AG08395 (cell line): ENCODE measurements at places on chromosomes 5 and 9.
A peak's percentile ranks its signal among the peaks of the same experiment; 100 is the strongest.

DNA sequence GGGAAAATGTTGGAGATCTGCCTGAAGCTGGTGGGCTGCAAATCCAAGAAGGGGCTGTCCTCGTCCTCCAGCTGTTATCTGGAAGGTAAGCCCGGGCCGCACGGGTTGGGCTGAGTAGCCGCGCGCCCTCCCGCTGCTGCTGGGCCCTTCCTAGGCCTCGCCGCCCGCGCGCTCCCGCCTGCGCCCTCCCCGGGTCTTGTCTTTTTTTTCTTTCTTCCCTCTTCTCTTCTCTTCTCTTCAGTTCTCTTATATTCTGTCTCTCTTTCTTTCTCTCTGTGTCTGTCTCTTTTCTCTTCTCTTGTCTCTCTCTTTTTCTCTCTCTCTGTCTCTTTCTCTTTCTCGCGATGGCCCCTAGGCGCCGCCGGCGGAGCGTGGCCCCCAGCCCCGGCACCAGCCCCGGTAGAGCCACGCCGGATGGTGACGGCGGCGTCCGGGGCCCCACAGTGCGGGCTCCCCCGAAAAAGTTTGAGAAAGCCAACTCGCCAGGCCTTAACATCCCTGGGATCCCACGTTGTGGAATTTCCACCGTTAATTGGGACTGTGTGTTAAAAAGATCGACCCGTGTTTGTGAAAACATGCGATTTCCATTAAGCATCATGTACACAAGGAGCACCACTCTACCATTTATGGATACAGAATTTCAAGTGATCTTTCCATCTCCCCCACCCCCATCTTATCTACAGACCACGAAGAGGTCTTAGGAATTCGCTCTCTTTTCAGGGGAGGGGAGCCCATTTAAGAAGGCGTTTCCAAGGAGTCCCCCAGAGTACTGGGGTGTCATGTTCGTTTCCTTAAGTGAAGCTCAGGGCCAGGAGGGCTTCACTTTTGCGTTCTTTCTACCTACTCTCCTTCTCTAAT lies 616 bp downstream of the ABL1 start:
- DNase-seq = peak; percentile 39

GRCh38 chr9:96164268-96164683 lies 137.7 kb downstream of the HSD17B3 start:
- no peak for DNase-seq

DNA sequence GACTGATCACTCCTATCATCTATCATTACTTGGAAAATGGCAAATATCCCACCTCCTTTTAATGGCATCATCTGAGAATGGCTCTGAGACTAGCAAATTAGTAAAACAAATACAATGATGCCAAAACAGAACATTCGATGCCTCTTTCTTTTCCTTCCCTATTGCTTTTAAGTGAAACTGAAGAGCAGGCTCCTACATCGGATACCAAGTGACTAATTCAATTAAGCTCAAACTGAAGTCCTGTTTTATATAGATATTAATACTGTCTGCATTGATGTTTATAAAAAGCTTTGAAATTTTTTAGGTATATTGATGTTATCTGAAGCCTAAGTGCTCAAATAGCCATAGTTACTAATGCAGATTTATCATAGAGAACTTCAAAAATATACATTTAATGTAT lies 43.9 kb downstream of the SAXO1 start:
- DNase-seq = no peak

- DNase-seq = no peak
Measured at GRCh38 chr5:76084496-76085242, 1.5 kb downstream of the SV2C start.

DNA sequence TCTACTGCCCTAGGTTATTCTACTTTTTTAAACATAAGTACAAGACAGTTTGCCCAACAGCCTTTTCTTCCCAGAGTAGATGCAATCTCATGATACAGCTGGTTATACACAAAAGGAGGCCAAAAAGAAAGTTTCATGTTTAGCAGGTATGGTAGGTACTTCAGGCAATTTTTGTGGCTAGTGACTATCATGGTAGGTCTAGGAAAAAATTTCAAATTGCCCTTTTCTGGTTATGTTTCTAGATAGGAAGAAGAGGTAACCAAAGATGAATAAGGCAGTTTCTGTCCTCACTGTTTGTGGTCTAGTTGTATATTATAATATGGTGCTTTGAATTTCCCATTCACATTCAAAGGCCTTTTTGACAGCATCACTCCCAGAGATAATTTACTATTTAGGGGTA lies 19.7 kb downstream of the MEGF9 start:
- no peak for DNase-seq

DNA sequence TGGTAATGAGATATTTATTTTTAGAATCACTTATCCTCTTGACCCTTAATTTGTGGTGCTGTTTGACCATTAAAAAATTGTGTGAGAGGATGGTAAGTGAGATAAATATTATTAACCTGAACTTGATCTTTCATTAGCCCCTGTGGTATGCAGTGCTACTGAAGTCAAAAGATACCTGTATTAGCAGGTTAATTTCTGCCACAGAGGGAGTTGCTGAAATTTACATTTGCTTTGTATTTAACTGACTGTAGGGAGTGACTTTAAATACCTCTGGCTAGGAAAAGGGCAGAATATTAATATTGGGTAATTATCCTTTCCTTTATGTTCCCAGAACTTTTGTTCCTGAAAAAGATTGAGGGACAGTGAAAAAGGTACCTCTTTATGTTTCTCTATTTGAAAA lies 133.6 kb downstream of the CHSY3 start:
- DNase-seq = no peak

DNA sequence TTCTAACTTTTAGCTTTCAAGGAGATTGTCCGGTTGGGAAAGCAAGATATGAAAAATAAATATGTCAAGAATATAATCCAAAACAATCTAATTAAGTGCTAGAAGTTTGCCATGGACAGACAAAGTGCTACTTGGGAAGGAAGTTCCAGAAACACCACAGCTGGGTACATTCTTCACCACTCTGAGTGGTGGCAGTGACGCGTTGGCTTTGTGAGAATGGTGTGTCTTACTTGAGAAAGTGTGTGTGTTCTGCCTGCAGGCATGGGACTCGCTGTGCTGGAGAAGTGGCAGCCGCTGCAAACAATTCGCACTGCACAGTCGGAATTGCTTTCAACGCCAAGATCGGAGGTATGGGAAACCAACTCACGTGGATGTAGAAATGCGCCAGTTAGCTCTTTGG lies 177.2 kb downstream of the PCSK5 start:
- no peak for DNase-seq

GRCh38 chr5:123097483-123097870 lies 8.4 kb downstream of the PRDM6 start:
- DNase-seq = no peak

- no peak for DNase-seq
Measured at GRCh38 chr5:81893961-81894360, 77.9 kb upstream of the ATG10 start.

DNA sequence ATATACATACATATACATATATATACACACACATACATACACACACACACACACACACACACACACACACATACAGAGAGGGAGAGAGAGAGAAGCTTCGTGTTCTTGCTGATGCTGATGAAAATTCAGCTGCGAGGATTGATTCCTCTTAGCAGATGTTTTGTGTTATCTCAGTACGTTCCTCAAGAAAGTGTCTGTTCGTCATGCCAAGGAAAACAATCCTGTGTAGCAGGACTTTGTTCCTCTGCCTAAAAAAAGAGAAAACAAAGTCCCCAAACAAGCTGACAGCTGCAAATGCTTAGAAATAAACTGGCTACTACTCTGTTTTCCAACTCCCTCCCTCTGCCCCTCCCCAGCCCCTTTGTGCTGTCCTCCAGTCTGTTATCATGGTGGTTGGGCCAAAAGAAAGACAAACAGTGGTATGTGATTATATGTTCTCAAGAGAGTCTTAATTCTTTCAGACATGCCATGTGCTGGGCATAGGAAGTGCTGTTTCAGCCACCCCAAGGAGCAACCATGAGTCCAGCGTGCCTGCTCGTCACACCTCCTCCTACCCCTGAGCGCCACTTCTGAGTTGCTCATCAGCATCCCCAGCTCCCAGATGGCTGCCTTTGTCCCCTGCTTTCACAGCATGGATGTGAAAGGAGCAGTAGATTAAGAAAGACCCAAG lies 71.5 kb upstream of the EQTN start:
- peak; percentile 27 for DNase-seq

DNA sequence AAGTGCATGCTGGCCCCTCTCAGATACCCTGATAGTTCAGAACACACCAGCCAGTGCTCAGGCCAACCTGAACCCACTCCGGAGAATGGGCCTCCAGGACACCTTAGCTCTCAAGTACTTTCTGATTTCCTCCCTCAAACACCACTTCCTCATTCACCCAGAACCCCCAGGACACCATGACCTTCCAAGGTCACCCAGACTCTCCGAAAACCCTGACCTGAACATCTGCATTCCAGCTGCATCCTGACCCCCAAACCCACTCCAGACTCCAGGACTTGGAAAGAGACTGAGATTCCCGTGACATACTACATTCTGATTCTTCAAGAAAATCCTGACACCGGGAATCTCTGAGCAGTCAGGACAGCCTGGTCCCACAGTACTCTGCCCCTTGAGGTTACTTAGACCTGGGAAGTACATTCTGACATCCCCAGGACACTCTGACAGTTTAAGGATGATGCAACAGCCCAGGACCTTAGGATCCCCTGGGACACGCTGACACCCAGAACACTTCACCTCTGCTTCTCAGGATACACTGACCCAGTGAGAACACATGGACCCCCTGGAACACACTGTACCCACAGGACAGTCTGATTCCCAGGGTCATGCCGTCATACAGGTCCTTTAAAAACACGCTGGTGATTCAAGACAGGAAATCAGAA lies 747 bp upstream of the PROP1 start:
- no peak for DNase-seq

DNA sequence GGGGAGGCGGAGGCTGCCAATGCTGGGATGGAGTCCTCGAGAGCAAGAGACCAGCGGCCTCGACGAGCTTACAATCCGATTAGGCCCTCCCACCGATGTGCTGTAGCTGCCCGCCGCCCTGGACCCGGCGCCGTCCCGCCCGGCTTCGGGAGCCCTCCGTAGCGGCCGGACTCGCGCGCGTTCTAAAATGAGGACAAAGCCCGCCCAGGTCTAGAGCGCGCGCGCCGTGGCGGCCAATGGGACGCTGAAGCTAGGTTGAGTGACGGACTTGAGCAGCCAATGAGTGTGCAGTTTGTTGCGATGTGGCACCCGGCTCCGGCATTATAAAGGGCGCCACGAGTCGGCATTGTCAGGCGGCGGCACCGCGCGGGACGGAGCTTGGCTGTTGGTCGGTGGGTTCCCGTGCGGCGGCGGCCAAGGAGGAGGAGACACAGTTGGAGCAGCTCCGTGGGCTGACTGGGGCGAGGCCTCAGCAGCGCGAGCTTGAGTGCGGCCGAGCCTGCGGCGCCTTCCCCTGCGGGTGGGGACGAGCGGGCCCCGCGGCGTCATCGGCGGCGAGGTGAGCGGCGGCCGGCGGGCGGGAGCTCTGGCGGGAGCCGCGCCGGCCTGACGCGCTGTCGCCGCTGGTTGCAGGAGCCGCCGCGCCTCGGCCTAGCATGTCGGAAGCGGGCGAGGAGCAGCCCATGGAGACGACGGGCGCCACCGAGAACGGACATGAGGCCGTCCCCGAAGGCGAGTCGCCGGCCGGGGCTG lies at the start of gene HNRNPAB:
Gene HNRNPAB (plus strand): TSS at position 352 of the 753 bp plus-strand sequence. CDS start 305 bp downstream, at position 657.
- peak; percentile 100 for DNase-seq

GRCh38 chr5:157952374-157952685 lies 93.4 kb upstream of the CLINT1 start:
- DNase-seq = no peak

DNA sequence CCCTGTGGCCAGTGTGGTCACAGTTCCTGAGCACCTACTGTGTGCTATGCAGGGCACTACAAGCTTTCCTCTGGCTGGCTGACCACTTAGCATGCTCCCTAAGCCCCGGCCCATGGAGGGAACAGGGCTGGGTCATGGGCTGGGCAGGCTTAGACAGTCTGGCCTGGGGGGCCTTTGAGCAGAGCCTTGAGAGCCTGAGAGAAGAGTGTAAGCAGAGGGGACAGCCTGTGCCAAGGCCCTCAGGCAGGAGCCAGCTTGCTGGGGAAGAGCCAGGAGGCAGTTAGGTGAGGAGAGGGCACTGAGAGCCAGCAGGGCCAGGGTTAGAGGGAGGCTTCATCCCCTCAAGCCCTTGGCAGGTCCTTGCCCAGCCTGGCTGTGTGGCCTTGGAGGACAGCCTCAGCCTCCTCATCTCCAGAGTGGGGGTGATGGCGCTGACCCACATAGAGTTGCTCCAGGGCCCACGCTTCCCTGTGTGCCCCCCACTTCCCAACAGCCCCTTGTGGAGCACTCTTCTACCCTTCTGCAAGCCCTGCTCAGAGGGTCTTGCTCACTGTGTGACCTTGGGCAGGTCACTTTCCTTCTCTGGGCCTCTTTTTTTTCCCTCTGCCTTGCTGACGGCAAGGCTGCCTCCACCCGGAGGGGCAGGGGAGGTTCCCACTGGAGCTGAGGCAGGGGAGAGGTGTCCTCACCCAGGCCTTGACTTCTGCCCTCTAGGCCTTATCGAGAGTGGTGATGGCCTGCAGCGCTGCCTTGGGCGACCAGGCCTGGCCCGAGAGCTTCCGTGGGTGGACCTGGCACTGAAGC lies 107.1 kb downstream of the PHF2 start:
- DNase-seq = no peak

GRCh38 chr5:137605411-137605810 lies 106.3 kb upstream of the SPOCK1 start:
- peak; percentile 25 for DNase-seq

DNA sequence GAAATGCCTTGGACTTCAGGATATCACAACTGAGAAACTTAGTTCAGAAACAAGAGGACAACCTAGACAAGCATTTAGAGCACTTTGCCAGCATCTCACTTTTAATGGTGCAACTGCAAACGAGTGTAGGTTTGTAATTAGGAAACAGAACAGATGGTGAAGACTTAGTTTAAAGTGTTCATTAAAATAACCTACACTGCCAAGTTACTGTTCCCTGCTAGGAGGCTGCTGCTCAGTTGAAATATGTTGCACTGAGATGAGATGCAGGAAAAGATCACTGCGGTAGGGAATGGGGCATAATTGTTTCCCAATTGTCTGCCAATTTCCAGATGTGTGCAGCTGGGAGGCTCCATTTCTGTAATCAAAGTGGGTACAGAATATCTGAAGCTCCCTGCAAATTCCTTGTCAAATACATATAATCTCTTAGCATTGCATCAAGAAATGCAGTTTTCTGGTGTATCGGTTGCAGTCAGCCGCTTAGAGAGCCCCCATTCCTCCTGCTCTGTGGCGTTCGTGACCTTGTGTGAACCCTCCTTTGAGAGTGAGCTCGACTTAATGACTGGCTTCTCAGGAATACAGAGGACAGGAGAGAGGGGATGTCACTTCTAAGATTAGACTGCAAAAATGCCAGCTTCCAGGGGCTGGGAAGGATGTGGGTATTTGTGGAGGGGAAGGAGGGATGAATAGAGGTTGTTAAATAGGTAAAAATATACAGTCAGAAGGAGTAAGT lies 448.9 kb downstream of the MED10 start:
- no peak for DNase-seq
